ENCODE measurements at places on chromosomes 1 and 21.

GRCh38 chr1:221773383-221773782, 31.5 kb upstream of the DUSP10 start:
- no peak for DNase-seq

- no peak for DNase-seq
These were observed 163.5 kb downstream of the NFIA start for GRCh38 chr1:61245696-61246400.

DNA sequence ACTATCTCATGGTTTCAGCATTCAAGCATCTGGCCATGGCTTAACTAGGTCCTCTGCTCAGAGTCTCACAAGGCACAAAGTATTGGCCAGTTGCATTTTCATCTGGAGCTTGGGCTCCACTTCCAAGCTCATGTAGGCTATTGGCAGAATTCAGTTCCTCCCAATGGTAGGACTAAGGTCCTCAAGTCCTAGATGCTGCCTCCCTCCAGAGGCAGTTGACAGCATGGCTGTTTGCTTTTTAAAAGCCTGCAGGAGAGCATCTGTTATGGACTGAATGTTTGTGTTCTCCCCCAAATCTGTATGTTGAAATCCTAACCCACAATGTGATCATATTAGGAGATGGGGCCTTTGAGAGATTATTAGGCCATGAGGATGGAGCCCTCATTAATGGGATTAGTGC, 38.0 kb upstream of the HLX start:
- no peak for DNase-seq

DNA sequence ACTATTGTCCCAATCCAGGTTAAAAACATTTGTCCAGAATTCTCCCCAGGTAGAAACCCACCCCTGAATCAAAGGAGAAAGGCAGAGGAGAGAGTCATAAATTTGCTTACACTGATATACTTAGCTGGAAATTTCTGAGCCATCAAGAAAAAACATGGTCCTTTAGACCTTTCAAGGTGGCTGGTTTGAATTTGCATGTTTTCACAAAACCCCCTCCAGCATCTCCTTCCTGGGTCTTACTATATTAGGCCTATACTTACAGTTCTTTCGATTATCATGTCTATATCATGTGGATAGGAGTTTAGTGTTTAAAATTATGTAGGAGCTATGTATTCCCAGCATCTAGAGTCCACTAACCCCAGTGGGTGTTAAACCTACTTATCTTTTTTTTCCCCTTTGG, 178.2 kb downstream of the PLPP3 start:
- no peak for DNase-seq

GRCh38 chr1:27033043-27033746, 20.5 kb upstream of the TENT5B start:
- DNase-seq, result no peak

- no peak for DNase-seq
These were observed 12.4 kb upstream of the BCAR3 start for GRCh38 chr1:93694039-93694438.

GRCh38 chr1:14724678-14725077, 126.2 kb downstream of the KAZN start:
- DNase-seq, result no peak

DNA sequence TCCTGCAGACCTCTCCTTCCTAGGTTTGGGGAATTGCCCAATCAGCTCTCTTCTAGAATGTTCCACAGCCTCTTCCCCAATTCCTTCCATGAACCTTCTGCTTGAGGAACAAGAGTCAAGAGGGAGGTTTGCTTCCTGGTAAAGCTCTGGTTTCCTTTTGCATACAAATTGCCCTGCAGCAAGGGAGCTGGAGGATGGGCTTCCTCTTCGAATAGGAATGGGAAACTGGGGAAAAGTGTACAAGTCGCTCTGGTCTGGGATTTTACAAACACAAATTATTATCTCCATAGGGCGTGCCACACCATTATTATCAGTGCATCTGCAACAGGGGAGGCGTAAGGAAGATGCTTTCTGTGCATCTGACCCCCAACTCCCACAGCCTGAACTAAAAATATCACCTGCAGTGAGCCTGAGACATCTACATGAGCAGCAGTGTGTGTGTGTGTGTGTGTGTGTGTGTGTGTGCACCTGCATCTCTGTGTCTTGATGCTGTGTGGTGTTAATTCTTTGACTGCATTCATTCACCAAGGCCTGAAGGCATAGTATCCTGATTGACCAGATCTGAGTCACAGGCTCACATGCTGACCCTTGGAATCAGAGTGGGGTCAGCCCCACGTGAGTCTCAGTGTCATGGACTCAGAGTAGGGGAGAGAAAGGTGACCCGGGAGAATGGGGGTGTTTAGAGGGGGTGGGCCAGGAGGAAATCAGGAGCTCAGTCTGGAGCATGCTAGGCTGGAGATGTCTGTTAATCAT, 272.9 kb downstream of the KAZN start:
- DNase-seq, result no peak

All from stimulated activated naive CD8-positive, alpha-beta T cell treated with anti-CD3 and anti-CD28 coated beads, Interleukin-15, amount 100 ng/mL, for 72 hours (primary cell).